ENCODE measurements at places on chromosomes 13 and 19.

DNA sequence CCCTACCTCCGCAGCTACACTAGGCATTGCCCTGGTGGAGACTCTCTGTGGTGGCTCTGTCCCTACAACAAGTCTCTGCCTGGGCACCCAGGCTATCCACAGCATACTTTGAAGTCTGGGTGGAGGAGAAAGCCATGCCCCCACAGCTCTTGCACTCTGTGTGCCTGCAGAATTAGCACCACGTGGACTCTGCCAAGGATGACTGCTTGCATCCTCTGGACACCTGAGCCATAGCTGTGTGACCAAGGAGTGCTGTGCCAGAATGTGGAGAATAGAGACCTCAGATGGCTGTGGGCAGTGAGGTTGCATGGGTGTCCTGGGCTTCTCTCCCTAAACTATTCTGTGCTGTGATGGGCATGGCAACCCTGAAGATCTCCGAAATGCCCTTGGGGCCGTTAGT lies 21.2 kb upstream of the MCF2L start:
- no peak for DNase-seq

DNA sequence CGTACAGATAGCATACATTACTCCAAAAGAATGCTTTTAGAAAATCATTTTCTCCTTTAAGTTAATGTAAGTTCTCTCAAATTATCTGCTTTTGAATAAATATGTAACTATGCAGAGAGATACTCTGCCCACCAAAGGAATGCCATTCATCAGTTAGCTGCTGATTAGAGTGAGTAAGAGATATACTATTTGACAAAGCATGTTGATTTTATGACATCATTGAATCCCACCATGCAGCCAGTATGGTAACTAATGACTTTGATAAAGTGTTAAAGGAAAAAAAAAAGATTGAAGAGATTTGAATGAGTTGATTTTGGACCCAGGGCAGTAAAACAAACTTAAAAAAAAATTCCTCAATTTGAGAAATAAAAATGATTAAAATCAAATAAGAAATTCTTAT lies 521.5 kb downstream of the SLITRK6 start:
- DNase-seq: no peak

- DNase-seq: no peak
These were observed 80.3 kb downstream of the EFNB2 start for GRCh38 chr13:106455190-106455589.

DNA sequence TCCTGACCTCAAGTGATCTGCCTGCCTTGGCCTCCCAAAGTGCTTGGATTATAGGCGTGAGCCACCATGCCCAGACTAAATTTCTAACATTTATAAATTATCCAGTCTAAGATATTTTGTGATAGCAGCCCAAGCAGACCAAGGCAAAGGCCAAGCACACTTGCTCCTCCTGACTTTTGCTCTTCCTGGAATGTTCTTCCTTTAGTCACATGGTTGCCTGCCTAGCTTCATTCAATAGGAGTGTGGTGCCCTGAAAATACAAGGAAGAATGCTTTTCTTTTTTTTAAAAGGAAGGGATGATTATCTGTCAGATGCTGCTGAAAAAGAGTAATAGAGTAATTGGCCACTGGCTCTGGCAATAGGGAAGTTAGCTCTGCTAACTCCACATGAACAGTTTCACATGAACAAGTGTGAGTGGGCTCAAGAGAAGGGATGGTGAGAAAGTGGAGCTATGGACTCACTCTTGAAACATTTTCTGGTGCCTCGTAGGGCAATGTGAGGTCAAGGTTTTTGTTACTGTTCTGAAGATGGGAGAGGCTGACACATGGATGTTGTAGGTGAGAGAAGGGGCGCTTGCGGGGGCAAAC lies 47.1 kb downstream of the USPL1 start:
- DNase-seq: no peak
